ENCODE measurements at places on chromosomes 7 and 10.

GRCh38 chr7:93757426-93757825 lies 133.1 kb downstream of the TFPI2 start:
- no peak for DNase-seq

- no peak for DNase-seq
These were observed 118.8 kb downstream of the DLG5 start for GRCh38 chr10:77807706-77808105.

GRCh38 chr10:6018422-6018821 lies 41.1 kb upstream of the IL15RA start:
- no peak for DNase-seq

GRCh38 chr7:127819975-127820731 lies 168.2 kb downstream of the SND1 start:
- no peak for DNase-seq

- DNase-seq: no peak
These were observed 98.8 kb downstream of the CACNB2 start for GRCh38 chr10:18238870-18239485.

DNA sequence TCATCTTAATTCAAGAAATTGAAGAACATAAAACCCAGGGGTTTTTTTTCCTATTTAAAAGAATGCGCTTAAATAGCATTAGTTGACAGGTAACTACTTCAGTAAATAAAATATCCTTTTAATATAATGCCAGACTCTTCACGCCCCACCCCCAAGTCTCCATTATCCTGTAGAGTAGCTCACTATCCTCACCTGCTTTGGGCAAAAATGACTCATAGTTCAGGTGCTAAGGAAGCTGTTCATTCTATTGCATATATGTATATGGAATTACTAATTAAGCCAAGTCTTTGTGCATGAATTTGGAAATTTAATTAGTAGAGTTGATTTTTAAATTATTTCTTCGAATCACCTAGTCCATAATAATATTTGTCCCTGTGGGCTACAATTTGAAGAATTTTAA lies 656.8 kb upstream of the ANKRD30A start:
- no peak for DNase-seq
